ENCODE measurements at places on chromosomes 2 and 18.

GRCh38 chr2:161063157-161063945, 96.9 kb upstream of the TANK start:
- peak; percentile 71 for DNase-seq

GRCh38 chr18:25164211-25164847, 187.6 kb downstream of the ZNF521 start:
- DNase-seq, result no peak

DNA sequence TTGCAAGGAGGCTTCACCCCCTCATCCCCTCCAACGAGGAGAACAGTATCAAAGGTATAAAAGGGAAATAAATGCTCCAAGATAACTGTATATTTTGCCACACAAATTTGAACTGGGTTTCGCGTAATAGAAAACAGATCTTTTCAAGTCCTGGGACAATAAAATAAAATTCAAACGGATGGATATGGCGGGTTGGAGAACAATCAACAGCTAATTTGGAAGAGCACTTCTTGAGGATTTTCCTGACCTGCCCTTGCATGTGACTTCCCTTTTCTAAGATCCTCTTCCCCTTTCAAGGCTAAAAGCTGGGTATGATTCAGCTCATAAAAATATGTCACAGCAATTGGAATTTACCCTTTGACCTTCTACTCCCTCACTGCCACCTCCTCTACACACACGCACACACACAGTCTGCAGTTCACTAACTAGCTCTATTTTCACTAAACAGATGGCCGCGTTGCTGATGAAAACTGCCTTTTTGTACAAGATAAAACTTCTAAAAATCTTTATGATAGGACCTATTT, 386.9 kb downstream of the FIGN start:
- peak; percentile 36 for DNase-seq

- no peak for DNase-seq
These were observed 990.9 kb upstream of the ACVR2A start for GRCh38 chr2:146853741-146854444.

DNA sequence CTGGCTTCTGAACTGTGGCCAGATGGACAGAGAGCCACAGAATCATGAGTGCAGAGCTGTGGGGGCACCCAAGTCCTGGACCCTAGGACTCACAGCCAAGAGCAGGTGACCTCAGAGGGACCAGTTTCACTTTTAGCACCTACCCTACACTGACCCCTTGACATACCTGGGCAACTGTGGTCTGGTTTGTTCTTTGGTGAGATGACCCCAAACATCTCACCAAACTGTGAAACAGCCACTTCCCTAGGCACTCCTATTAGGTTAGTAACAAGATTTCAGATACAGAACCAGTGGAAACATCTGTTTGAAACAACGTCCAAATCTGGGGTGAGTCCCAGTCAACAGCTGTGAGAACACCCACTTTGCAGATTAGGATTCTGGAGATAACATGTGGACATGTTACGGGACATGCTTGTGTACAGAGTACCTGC, 1.9 kb upstream of the ZFP36L2 start:
- DNase-seq, result no peak

- no peak for DNase-seq
These were observed 50.2 kb downstream of the CABYR start for GRCh38 chr18:24189007-24189528.

GRCh38 chr2:129912066-129912820, 67.2 kb upstream of the RAB6C start:
- DNase-seq, result no peak

GRCh38 chr2:179344280-179344964, 79.8 kb upstream of the SESTD1 start:
- peak; percentile 10 for DNase-seq

DNA sequence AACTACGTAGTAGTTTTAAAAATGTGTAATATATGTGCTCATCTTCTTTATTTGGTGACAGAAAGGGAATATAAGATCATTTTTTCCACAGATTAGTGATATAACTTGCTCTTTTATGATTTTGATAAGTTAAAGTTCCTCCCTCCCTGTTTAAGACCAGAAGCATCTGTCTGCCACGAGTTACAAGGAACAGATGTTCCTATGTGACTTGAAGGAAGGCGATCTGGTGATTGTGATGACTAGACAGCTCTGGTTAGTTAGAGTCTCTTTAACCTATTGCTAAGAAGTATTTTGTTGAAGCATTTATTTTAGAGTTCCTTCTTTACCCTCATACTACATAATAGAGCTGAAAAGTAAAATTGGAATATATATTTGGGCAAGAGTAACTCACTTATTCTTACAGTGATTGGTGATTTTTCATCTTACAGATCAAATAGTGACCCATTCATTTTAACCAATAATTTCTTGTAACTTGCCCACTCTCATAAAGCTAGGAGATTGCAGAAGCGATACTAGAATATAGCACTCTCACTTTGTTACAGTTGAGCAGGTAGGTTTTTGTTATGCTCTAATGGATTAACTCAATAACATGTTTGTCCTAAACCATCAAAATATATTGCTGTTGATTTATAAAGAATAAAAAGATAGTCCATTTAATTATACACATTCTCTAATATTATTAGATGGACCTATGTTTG, 218.7 kb downstream of the SLC4A10 start:
- no peak for DNase-seq
